ENCODE measurements at places on chromosomes 7 and 10. TPM values are rescaled to one million over a fixed set of nuclear protein-coding genes. Genes with fewer than 3 reads are reported as not detected.

GRCh38 chr10:20624642-20625041 is 272.5 kb downstream of the NEBL start:
- no peak for DNase-seq

DNA sequence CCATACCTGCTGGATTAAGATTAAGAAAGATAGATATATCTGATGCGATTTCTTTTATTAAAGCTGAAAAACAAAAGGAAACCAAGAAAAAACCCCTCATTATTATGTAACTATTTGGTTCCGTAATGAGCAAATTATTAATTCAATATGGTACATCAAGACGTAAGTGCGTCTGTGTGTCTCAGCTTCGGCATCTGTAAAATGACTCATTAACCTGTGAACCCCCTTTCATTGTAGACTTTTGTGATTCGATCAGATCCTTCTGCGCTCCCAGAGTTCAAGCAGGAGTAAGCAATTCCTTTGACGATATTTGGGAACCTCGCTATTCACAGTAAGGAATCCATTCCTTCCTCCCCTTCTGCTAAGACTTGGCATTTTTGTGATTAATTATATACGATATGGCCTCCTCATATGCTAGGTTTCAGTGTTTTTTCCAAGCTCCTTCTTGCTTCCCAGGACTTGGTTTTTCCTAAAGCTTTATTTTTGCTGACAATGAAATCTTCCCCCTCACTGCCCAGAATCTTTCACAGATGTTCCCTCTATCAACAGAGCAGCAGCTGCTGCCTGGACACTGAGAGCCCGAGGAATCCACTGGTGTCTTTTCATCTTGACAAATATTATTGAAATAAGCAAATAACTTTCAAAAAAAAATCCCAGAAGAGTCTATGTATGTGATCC is 171.7 kb upstream of the CELF2 start:
- no peak for DNase-seq

DNA sequence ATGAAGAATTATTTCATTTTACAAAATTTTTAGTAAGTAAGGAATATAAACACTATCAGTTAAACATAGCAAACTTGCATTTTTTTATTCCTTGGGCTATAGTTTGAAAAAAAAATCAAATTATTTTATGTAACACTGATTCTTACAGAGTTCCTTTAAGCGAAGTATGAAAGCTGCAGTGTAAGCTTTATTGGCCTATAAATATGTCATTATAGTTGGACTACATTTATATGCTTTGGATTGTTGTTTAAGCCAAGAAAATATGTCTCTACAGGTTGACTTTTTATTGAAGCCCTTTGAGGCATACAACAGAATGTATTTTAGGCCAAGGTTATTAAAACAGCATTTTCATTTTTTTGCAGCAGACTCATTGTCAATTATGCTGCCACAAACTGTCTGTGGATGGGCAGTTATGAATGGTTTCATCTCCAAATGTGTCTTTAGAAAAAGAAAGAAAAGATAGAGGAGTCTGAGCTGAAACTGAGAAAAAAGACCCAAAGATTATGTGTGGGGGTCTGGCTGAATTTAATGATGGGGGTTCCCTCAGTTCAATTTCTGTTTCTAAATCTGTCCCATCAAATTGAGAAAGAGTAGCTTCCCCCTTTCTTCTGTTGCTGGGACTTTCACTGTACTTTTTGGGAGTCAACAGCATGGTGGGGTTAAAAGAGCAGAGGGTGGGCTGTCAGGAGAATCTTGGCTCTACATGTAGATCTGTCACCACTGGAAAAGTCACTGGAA is 43.1 kb downstream of the ARID5B start:
- DNase-seq, result no peak

CADPS2 gene
- 5.9 TPM for total RNA-seq

HMX3 gene
- not detected for total RNA-seq

Measured in H7 (cell line).